Inflammatory macrophage (primary cell): ENCODE measurements at places on chromosomes 12 and 14.

GRCh38 chr12:131897875-131898274 lies 3.5 kb downstream of the ULK1 start:
- no peak for DNase-seq

GRCh38 chr14:100015251-100015655 lies 50.0 kb upstream of the EVL start:
- peak; percentile 61 for DNase-seq

- DNase-seq = no peak
These were observed 153.2 kb downstream of the NAV3 start for GRCh38 chr12:77983859-77984258.

- DNase-seq = no peak
These were observed 33.9 kb downstream of the FBXO33 start for GRCh38 chr14:39398382-39398781.

GRCh38 chr14:70283156-70283555 lies 76.3 kb downstream of the COX16 start:
- DNase-seq = no peak

DNA sequence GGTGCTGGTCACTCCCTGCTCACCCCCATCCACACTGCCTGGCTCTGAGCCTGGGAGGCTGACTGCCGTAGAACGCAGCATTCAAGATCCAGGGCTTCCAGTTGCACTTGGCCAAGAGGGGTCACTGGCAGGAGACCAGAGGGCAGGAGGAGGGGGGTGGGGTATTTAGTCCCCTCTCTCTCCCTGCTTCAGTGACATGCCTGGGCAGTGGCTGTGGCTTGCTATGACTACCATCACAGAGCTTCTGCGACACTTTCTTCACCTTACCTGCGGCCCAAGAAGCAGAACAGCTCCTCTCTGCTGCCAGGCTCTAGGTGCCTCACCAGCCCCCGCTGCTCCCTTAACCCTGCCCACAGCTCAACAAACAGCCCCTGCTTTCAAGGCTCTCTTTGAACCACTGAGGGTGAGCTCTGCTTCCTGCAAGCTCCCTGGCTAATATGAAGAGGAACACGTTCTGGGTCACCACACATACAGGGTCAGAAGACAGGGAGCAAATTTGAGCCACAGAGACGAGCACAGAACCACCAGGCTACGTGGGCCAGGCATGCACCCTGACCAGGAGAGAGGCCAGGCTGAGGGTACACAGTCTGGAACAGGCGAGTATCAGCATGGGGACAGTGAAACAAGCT lies 55.7 kb downstream of the ITPK1 start:
- peak; percentile 14 for DNase-seq

- no peak for DNase-seq
These were observed 125.2 kb upstream of the RFLNA start for GRCh38 chr12:124169577-124170284.

- DNase-seq = no peak
These were observed 17.9 kb downstream of the NFKBIA start for GRCh38 chr14:35386673-35387125.

DNA sequence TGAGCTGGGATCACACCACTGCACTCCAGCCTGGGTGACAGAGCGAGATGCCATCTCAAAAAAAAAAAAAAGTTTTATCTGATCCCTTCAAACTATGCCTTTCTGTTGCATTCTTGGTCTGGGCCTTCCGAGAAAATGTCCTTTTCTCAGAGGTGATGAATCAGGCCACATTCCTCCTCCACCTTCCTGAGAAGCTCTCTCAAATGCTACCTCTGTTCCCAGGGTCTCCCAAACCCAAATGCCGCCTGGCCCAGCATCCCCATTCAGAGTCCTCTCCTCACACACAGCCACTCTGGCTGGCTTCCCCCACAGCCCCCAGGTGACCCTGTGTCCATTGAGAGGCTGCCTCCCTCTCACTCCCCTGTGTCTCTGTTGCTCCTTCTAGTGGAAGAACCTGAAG lies 19.7 kb upstream of the TMED10 start:
- DNase-seq = no peak

GRCh38 chr14:101471723-101472517 lies 89.4 kb upstream of the DIO3 start:
- no peak for DNase-seq

GRCh38 chr12:118456741-118457140 lies 80.4 kb downstream of the SUDS3 start:
- DNase-seq = no peak

DNA sequence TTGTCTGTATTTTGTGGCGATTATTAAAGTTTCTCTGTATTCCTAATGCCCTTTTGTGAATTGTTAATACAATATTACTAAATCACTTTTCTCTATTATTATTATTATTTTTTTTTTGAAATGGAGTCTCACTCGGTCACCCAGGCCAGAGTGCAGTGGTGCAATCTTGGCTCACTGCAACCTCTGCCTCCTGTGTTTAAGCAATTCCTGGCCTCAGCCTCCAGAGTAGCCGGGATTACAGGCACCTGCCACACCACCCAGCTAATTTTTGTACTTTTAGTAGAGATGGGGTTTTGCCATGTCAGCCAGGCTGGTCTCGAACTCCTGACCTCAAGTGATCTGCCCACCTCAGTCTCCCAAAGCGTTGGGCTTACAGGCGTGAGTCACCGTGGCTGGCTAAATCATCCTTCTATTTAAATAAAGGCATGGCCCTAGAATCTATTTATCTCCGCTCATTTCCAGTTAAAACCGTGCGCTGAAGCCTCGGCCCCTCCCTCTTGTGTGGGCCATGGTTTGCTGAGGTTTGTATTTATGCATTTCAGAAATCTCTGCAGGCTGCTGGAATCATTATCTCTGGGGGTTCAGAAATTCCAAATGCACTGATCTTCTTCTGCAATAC lies 1136.4 kb upstream of the TMEM132C start:
- DNase-seq = no peak
